ENCODE measurements at places on chromosomes 5 and 9.

DNA sequence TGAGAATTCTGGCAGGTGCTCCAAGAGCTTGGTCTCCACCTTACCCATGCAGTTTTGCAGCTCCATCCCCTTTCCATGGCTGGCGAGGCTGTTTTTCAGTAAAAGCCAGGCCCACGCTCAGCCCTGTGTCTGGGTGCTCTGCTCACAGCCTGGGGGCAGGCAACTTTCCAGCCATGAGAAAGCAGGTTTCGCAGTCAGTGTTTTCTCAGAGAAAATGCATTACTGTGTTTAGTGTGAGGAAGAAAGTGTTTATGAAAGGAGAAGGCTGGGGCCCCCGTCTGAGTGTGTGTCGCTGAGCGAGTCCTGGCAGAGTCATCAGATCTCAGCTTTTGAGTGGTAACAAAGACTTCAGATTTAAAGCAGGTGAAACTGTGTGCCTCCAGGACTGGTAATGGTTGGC lies 248.1 kb downstream of the IRX1 start:
- no peak for DNase-seq

DNA sequence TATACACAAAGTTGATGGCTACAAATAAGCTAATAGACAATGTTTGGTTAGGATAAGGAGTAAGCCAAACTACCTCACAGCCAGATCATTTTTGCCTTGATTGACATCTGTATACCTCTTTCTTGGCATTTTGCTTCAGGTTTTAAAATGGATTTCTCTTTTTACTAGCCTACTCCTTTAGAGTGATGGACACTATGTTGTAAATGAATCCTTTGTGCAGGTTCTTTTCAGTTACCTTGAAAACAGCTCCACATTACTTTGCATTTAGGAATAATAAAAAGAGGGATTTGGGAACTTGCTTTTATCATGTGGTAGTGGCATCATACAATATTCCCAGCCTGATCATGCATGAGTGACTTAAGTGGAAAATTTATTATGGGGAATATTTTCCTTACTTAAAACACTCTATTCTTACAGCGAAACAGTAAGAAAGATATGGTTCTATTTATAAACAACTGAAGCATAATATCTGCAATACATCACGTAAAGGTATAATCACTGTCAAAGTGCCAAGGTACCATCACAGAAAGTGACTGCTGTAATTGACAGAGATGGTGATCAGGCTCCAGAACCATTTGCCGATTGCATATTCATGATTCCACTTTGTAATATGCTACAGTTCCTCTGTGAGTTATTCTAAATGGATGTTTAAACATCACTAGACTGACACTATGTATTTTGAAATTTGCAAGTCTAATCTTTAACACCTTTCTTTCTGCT lies 327.0 kb downstream of the DMRTA1 start:
- no peak for DNase-seq

DNA sequence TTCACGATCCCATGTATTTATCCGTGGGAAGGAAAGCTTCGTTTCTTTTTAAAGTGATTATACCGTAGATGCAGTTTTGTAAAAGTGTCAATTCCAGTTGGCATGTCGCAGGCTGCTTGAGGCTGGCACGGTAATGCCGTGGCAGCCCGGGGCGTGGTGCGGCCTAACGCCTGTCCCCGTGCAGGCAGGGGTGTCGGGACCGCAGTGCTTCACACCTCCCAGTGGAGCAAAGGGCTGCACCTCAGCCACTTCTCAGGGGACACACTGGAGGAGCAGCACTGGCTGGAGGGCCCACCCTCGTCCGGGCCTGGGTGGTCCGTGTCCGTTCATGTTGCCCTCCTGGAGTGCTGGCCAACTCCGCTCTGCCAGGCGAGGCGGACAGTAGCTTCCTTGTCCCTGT lies 103.2 kb downstream of the RXRA start:
- no peak for DNase-seq

- DNase-seq, result peak; percentile 62
Observed at GRCh38 chr5:32443145-32443540, 1.4 kb downstream of the ZFR start.

- no peak for DNase-seq
Observed at GRCh38 chr9:125422853-125423252, 161.2 kb downstream of the GAPVD1 start.

GRCh38 chr9:124042201-124042721 lies 30.7 kb downstream of the LHX2 start:
- DNase-seq, result no peak

GRCh38 chr9:77486968-77487367 lies 161.2 kb downstream of the GNA14 start:
- DNase-seq, result no peak

GRCh38 chr5:17928581-17928981 lies 294.3 kb downstream of the TAF11L14 start:
- DNase-seq, result no peak

GRCh38 chr9:77011973-77012821 lies 7.3 kb upstream of the FOXB2 start:
- no peak for DNase-seq

DNA sequence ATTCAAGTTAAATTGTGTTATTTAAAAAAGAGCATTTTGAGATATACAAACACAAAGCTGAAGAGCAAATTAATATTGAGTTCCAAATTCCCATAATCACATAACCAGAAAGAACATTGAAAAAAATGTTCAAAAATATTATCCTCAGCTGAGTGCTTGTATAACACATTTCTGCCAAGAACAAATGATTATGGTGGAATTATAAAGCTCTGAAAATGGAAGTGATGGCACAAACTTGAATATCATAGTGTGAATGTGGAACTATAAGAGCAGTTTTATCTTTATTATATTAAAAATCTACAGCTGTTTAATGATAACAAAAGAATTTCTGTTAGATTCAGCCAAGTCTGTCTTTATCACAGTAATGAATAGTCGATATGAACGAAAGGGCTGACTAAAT lies 117.8 kb downstream of the MEF2C start:
- DNase-seq, result no peak

- no peak for DNase-seq
Observed at GRCh38 chr5:119291056-119291455, 64.8 kb upstream of the TNFAIP8 start.

GRCh38 chr5:1726956-1727355 lies 72.7 kb downstream of the MRPL36 start:
- DNase-seq, result no peak

DNA sequence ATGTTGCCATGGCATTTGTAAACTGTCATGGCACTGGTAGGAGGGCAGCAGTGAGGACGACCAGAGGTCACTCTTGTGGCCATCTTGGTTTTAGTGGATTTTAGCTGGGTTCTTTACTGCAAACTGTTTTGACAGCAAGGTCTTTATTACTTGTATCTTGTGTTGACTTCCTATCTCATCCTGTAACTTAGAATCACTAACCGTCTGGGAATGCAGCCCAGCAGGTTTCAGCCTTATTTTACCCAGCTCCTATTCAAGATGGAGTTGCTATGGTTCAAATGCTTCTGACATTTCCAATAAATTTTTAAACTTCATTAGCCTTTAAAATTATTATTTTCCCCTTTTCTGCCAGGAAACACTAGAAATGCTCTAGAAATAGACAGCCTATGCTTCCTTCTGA lies 839.1 kb downstream of the NR2F1-AS1 start:
- DNase-seq, result no peak

DNA sequence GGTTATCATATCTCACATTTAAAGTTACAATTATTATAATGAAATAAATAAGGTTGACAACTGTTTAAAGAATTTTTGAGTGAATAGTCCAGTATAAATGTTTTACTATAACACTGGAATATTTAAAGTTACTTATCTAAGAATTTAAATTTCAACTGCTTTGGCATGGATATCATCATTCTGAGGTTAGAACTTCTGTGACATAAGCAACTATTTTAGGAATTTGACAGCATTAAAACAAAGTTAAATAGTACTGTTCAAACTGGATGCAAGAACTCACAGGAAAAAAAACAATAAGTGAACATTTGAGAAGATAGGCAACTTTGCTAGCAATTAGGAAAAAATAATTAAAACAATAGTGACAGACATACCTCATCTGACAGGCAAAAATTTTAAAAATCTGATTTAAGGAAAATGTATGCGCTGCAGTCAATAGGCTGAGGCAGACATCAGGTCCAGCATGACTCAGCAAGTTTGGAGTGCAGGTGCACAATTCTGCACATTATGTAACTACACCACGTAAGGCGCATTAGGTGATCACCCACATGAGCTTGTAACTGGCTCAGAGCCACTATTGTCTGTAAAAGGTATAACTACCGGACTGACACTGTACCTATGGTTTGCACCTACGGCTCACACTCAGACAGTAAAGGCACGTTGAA lies 180.6 kb downstream of the PDE4D start:
- DNase-seq, result no peak

GRCh38 chr5:115962239-115962564 lies at the start of gene LVRN:
LVRN (plus strand) TSS chr5:115962475; CDS start chr5:115962618, 143 bp downstream.
- DNase-seq, result no peak

GRCh38 chr9:134545543-134546245 lies 95.9 kb upstream of the COL5A1 start:
- peak; percentile 25 for DNase-seq

GRCh38 chr9:124054582-124055227 lies 43.1 kb downstream of the LHX2 start:
- no peak for DNase-seq
